ENCODE measurements at places on chromosomes 12 and 14. TPM values are rescaled to one million over a fixed set of nuclear protein-coding genes. Genes with fewer than 3 reads are reported as not detected.

DNA sequence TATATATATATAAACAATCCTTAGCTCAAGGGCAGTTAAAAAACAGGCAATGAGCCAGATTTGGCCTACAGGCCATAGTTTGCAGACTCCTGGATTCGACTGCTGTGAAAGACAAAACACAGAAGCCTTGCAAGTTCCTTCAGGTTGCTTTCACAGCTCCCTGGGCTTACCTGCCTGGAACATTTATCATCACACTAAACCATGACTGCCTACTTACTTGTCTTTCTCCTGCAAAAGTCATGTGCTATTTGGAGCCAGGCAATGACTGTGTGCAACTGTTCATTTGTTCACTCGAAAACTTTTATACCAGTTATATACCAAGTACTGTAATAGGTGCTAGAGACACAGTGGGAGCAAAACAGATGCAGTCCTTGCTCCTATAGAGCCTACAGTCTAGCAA lies 2.2 kb upstream of the RPS6KA5 start:
- DNase-seq = no peak

KCNC2 gene
- total RNA-seq = not detected

DNA sequence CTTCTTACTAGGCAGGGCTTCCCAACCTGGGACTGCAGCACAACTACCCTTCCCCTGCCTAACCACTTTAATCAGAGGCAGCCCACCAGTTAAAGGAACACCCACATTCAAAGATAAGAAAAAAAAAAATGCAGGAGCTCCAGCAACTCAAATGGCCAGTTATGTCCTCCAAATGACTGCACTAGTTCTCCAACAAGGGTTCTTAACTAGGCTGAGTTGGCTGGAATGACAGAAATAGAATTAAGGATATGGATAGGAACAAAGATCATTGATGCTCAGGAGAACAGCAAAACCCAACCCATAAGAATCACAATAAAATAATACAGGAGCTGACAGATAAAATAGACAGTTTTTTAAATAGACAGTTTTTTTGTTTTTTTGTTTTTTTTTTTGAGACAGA lies 154.2 kb downstream of the PLCZ1 start:
- DNase-seq = no peak

DNA sequence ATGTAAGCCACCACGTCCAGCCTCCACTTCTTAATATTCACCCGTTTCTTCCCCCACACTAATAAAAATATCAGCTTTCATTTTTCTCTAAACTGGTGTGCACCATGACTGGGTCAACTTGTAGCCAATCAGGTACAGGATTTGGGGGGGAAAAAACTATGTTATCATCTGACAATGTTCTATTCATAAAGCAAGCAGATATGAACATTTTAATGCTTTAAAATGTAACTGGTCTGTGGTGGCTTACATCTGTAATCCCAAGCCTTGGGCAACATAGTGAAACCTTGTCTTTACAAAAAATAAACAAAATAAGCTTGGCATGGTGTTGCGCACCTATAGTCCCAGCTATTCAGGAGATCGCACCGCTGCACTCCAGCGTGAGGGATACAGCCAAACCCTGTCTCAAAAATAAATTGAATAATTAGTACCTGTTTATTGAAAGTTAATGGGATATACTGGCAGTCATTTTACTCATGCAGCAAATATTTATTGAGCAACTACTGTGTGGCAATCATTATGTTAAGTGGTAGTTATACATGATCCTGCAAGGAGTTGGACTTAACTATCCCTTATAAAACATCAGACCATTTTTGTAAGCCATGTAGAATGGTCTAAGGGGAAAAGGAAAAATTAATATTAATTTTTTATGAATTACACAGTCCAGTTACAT lies 15.3 kb upstream of the ITPR2 start:
- DNase-seq = no peak

DNA sequence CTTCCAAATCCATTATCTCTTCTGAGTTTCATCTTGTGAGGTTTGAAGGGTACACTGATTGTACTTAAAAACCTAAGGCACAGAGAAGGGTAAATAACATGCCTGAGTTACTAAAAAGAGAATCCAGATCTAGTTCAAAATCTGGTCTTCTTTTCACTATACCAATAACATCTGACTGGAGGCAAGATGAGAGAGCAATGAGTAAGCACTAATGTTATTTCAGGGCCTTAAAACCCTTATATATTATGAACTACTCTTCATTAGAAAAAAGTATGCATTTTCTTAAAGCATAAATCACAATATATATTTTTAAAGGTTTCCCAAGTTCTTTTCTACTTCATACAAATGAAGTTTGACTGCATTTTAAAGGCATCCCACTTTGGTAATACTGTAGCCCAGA lies 60.2 kb downstream of the GXYLT1 start:
- no peak for DNase-seq

GRCh38 chr12:47504775-47505446 lies 200.9 kb downstream of the RPAP3 start:
- DNase-seq = no peak

RTN1 gene
- 0.39 TPM for total RNA-seq

- no peak for DNase-seq
These were observed 59.8 kb downstream of the MARK3 start for GRCh38 chr14:103444837-103445524.

DNA sequence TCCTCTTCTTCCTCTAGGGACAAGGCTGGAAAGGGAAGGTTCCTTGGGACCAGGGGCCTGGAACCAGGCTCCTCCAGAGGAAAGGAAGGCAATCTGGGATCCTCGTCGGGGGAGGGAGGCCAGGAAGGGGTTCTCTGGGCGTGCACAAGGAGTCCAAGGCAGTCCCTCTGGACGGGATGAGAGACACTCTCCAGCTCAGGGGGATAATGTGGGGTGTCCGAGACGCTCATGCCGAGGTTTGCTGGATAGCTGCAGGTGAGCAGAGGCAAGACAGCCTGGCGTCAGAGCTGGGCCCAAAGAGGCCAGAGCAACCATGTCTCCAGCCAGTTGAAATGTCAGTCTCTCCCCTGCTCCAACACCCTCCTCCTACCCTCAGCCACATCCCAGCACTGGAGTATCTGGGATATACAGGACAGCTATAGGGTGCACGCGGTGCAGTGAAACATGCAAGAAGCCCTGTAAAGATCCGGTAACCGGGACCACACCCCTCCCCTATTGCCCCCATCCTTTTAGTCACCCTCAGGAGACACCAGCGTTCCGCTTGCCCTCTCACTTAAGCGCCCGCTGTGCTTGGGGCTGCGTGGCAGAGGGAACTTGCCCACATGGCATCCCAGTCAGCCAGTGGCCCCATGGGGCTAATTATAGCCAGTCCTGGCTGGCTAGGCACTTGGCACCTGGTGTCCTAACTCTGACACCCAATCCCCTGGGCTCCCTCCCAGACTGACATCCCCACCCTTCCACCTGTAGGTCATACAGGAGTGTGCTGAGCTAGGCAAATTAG lies at the start of gene KLHL33:
KLHL33 (minus strand) TSS at position 585 of the 781 bp plus-strand sequence; CDS start at position 230, 355 bp downstream.
- DNase-seq = no peak

GRCh38 chr14:68547305-68548193 lies 245.3 kb downstream of the ZFP36L1 start:
- DNase-seq = no peak

DNA sequence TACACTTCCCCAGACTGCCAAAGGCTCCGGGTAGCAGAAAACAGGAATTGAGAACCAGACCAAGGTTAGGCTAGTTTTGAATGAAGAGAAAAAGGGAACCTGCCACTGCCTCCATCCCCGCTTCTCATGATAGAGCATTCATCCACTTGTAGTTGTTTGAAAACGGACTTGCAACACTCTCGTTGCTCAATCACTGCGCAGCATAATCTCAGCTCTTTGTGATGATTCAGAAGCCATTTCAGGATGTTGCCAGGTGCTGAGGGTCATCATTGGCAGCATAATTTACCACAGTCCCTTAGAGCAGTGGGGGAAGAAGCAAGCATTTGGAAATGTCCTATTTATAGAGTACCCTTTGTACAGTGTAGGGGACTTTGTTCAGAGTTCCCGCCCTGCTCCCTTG lies 25.6 kb downstream of the KCNK13 start:
- no peak for DNase-seq

FBRSL1 gene
- 101 TPM for total RNA-seq

- DNase-seq = no peak
These were observed 81.0 kb upstream of the SCAF11 start for GRCh38 chr12:46071335-46071734.

DNA sequence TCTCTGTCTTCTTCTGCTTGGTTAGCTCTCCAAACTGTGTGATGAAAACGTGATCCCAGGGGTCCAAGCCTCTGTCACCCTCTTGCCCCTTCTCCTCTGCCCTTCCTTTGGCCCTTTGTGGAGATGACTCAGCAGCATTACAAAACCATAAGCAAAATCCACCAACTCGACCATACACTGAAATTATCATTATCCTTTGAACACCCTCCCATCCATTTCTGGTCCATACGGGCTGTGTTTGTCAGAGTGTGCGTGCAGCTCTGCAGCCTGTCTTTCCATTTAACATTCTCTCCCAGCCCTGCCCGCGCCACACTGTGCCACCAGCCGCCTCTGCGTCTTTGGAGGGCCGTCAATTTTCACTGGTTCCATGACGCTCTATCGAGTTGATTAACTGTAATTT lies 69.2 kb downstream of the SLC25A47 start:
- no peak for DNase-seq

DNA sequence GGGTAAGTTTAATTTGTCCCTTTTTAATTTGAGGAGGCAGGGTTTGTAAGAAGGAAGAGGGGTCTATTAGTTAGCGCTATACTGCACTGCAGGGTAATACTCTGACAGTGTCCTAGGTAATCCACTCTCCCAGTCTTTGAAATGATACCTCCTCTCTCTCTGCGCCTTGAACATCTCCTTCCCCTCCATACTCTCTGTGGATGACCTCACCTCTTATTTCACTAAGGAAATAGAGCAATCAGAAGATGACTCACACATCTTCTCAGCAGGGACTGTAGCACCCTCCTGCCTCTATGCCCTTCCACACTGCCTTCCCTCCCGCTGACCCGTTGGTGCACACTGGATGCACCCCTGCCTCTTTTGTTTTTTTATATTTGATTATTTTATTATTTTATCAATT lies 94.2 kb downstream of the GRIP1 start:
- DNase-seq = no peak

GRCh38 chr12:46693518-46693917 lies 132.3 kb downstream of the SLC38A4 start:
- DNase-seq = no peak

ADAM21 gene
- total RNA-seq = not detected

DNA sequence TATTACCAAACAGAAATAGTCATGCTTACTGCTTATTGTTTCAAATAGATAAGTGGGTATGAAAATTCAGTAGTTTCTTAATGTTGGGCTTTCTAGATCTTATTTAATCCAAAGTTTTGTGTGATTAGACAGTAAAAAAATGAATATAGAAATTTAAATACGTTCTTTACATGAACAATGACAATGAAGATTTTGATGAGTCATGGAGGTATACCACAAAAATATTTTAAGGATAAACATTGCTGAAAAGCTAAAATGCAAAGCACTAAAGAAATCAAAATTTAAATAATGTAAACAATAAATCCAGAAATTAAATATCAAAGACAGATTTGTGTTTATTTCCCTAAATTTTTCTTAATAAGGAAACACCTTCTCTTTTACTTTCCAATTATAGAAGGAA lies 78.3 kb downstream of the PIK3C2G start:
- no peak for DNase-seq

- DNase-seq = no peak
These were observed 18.6 kb upstream of the ITGA5 start for GRCh38 chr12:54437697-54438096.
